ENCODE measurements at places on chromosomes 4 and X. TPM values are rescaled to one million over a fixed set of nuclear protein-coding genes. Genes with fewer than 3 reads are reported as not detected.

DNA sequence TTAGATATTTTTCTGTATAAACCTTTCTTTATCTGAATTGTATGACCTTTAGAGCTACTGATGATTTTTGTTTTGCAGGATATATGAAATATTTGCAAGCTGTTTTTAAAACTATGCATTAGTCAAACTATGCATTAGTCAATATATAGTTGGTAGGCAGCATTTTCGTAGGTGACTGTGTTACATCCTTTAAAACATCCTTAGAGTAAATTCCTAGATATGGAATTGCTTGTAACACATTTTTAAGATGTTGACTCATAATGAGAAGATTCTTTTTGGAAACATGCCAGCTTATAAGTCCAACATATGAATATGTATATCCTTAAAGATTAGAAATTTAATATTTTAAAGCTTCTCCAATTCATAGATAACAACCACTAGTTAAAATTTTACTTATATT, 1768.5 kb downstream of the PCDH7 start:
- DNase-seq: no peak

DNA sequence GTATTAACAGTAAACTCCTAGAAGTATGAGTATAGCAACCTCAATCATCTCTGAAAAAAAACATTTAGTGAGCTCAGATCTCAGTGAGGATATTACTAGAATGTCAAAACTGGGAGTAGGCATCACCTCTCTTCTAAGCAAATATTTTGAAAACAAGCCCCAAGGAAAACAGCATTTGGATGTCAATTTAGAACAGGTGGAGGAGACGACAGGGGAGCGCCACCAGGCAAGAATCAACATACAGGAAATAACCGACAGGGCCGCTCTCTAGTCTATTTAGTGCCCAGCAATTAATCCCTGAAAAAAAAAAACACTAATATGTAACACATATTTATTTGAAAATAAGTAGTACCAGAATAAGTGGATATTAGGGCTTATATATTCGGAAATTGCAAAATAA, 940.3 kb upstream of the ADGRL3 start:
- no peak for DNase-seq

DNA sequence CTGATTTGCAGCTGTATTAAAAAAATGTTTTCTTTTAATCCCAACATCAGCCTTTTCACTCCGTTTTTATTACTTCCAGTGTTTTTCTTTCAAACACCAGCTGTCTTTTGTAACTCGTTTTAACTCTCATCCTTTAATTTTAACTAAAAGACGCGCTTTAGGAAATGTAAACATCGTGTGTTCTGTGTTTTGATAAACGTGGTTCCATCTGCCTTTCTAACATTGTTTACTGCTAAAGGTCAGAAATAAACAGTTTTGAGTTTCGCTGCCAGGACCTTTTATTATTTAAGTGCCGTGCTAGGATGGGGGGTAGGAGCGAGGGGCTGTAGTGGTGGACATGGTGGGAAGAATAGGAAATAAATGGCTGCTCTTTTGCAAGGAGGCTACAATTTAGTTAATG, 1.5 kb downstream of the N4BP2 start:
- DNase-seq: no peak

GRCh38 chr4:66489783-66490452, 819.6 kb upstream of the EPHA5 start:
- DNase-seq: peak; percentile 67

RPL39 gene
- 6,376 TPM for total RNA-seq

All from LHCN-M2 (cell line).